G401 (cell line): ENCODE measurements at places on chromosomes 4 and X.
A peak's percentile ranks its signal among the peaks of the same experiment; 100 is the strongest.

GRCh38 chrX:2614911-2615310 is 76.2 kb upstream of the CD99 start:
- DNase-seq: peak; percentile 19

DNA sequence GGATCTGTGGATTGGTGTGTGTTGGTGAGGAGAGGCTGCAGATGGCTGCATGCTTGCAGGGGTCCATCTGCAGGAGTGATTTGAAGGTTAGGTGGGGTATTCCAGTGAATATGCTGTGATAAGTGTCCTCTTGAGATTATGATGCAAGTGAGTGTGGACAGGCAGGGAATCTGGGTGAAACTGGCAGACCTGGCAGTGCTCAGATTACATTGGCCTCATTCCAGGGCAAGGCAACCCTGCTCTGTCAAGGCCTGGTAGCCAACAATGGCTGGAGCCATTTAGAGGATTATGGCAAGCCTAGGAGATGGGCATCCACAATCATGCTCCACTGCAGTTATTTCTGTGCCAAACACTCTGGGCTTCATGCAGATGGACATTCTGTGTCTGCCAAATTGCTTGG is 113.9 kb downstream of the RTL3 start:
- DNase-seq: peak; percentile 4

DNA sequence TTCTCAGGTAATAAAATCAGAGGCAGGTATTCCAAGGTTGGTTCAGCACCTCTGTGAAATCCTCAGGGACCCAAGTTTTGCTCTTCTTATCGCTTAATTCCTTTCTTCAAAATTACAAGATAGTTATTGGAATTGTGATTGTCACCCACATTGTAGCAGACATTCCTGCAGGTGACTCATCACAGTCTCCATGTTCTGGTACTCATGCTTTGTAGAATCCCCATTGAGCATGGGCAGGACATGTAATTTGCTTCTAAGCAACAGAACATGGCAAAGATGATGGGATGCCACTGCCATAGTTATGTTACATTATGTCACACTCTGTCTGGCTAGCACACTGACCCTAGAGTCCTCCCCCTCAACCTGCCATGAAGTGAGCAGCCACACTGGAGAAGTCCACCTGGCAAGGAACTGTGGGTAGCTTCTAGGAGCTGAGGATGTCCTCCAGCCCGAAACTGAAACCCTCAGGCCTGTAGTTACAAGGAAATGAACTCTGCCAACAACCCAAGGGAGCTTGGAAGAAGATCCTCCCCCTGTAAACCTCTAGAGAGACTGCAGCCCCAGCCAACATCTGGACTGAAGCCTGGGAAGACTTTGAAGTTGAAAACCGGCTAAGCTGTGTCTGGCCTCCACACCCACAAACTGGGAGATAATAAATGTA is 58.3 kb upstream of the GUCY1A1 start:
- DNase-seq: no peak

- DNase-seq: no peak
These were observed 340.9 kb downstream of the CENPC start for GRCh38 chr4:67204441-67204840.
